Stimulated activated CD4-positive, alpha-beta T cell treated with anti-CD3 and anti-CD28 coated beads, TNF-alpha, amount 100 ng/mL, for 1 hour (primary cell): ENCODE measurements at places on chromosomes 12 and 14.

DNA sequence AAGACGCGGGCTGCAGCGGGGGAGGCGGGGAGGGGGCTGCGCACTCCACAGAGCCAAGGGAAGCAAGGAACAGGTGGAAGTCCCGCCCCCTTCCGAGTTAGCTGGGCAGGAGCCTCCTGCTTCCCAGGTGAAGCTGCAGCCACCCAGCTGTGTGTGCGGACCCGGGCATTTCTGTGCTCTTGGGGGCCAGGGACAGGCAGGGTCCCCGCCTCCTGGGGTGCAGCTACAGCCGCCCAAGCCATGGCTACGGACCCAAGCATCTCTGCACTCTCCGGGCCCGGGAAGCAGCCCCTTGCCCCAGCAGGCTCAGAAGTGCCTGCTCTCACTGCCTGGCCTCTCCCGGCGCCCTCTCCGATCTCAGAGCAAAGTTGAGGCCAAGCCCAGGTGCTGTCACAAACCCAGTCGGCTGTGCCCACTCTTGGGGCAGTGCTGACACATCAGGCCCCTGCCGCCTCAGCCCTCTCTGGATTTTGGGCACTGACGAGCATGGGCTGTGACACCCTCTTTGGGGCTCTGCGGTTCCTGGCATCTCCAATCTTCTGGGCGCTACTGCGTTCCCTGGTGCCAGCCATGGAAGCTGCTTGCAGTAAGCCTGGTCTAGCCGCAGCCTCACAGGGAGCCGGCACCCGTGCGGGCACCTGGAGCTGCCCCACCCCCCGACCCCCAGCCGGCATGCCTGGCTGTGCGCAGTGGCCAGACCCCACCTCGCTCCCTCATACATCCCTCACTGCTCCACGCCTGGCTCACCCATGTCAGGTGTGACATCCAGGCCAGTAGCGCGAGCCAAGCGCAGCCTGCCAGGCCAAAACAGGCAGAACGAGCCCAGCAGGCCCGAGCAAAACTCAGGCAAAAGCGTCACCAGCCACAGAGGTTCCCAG is 8.5 kb upstream of the MGAT4C start:
- no peak for DNase-seq

- DNase-seq, result no peak
These were observed 12.8 kb upstream of the ZDHHC22 start for GRCh38 chr14:77154421-77154820.

DNA sequence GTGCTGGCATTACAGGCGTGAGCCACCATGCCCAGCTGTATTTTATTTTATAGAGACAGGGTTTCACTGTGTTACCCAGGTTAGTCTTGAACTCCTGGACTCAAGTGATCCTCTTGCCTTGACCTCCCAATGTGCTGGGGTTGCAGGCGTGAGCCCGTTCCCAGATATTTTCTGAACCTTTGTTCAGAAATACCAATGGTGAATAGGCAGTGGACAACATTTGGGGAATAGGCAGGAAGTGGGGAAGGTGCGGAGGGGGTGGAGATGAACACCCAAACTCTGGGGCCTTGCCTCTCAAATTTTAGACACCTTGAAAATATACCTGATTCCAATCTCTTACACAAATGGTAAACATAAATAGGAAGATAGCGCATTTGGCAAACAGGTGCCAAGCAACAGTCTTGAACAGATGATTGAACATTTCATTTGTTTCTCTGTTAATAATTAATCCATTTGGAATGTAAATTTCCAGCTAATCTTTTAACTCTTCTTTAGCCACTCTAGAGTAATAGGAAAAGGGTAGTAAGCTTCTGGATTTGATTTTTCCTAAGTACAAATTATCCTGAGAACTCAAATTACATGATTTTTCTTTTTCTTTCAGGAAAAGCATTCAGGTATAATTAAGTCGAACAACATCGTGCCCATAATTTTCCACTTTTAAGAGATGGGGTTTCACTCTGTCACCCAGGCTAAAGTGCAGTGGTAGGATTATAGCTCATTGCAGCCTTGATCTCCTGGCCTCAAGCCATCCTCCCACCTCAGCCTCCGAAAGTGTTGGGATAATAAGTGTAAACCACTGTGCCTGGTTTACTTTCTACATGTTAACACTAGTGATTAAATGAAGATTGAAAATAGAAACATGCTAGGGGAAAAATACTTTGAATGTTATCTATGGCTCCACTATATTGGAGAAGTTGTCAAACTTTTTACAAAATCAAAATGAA is 22.9 kb upstream of the RNF34 start:
- no peak for DNase-seq

GRCh38 chr12:24997970-24998582 is 49.2 kb upstream of the BCAT1 start:
- DNase-seq, result no peak

- no peak for DNase-seq
These were observed 237.5 kb upstream of the HMGA2 start for GRCh38 chr12:65586796-65587195.

DNA sequence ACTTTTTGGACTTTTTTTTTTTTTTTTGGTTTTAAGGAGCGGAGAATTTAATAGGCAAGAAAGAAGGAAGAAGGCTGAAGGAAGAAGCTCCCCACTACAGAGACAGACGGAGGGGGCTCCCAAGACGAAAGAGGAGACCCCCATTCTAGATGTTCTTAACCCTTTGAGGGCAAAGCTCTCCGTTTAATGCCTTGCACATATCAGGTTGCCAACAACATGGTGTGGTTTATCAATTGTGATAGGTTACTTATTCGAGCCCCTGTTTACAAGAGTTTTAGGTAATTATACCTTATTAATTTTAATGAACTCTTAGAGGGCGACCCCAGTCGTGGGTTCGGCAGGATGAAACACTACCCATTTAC is 1.2 kb upstream of the FBXO33 start:
- no peak for DNase-seq
